ENCODE measurements at places on chromosomes 2 and 18.

DNA sequence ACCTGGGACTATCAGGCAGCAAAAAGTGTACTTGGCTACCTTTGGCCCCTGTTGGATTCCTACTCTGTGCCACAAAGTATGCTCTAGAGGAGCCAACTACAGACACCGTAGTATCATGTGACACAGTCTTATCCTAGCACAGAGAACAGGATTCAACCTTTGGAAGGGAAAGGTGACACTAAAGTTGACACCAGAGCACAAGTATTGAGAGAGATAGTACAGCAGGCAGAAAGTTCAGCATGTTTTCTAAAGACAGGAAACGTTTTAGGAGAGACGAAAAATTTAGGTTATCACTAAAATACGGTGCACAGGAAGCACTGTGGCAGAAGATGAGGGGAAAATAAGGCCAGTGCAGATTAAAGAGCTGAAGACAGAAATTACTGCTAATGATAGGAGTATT lies 18.6 kb downstream of the SMAD2 start:
- no peak for DNase-seq

DNA sequence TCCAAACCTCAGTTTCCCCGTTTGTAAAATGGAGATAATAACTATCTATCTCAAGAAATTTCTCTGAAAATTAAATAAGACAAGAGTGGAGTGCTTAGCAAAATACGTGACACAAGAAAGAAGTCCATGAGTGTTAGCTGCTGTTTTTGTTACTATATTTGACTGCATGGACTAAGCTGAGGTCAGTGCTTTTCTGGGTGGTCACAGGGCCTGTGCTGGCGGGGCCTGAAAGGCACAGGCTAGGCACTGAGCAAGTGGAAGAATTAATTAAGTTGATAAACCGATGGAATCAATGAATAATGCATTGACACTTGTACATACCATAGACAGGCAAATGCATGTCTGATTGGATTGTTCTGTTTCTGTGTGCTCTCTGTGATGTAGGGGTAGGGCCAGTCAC lies 27.3 kb downstream of the RPL37A start:
- DNase-seq: no peak

GRCh38 chr18:69691008-69691760 lies 256.5 kb downstream of the CD226 start:
- DNase-seq: no peak

- DNase-seq: no peak
These were observed 101.7 kb downstream of the ZFP36L2 start for GRCh38 chr2:43124687-43125057.

DNA sequence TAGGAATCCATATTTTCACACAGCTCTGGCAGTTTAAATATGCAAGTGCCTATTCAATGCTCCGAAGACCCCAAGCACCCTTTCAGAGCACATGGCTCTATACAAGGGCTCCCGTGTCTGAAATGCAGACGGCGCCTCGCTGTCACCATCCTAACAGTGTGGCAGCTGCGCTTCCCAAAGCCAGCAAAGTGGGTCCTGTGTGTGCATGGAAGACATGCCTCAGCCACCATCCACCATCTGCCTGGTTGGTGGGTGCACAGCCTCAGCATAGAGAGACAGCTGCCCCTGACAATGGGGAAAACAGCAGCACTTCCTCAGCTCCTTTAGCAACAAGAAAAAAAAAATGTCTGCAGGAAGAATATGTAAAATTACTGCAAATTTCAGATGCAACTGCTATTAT lies 218.1 kb downstream of the SP3 start:
- no peak for DNase-seq

DNA sequence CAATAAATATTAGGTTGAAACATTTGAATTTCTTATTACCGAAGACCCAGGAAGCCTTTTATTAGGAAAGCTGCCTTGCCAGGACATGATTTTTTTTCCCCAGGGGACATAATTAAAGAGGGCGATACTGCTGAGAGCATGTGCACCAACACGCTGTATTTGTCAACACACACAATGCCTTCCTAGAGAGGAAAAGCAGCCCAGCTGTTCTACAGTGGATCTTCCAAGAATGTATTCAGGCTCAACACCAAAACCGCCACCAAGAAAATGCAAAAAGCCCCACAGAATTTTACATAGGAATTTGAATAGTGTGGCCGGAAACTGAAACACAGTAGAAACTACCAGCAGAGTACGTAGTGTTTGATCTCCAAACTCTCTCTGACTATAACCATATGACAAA lies 320.4 kb downstream of the DLGAP1 start:
- no peak for DNase-seq

- no peak for DNase-seq
These were observed 65.8 kb downstream of the PARD3B start for GRCh38 chr2:204611017-204611631.

- no peak for DNase-seq
These were observed 8.2 kb downstream of the CNNM3 start for GRCh38 chr2:96824079-96824870.

- no peak for DNase-seq
These were observed 884.4 kb upstream of the KLHL29 start for GRCh38 chr2:22500555-22500935.

DNA sequence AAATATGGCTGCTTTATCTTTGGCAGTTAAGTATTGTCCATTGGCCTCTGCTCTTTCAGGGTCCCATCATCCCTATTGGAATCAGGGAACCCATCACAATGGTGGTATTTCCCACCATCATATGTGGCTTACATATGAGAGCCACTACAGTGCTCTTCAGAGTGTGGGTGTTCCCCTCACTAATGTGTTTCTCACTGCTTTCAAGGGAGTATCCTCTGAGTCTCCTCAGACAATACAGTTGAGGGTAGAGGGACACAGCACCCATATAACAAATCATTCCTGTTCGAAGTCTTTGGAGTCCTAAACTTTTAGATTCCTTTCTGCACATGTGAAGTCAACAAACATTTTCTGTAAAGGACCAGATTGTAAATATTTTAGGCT lies 48.8 kb upstream of the DNAJC10 start:
- DNase-seq: no peak

- no peak for DNase-seq
These were observed 144.9 kb upstream of the ERBB4 start for GRCh38 chr2:212683346-212684097.

GRCh38 chr2:15159751-15160177 lies 401.4 kb downstream of the NBAS start:
- no peak for DNase-seq

GRCh38 chr2:228602288-228602687 lies 420.8 kb upstream of the SPHKAP start:
- DNase-seq: no peak

GRCh38 chr18:9916077-9916639 lies 2.3 kb downstream of the VAPA start:
- no peak for DNase-seq

GRCh38 chr2:187338679-187339121 lies 109.4 kb downstream of the CALCRL start:
- no peak for DNase-seq

DNA sequence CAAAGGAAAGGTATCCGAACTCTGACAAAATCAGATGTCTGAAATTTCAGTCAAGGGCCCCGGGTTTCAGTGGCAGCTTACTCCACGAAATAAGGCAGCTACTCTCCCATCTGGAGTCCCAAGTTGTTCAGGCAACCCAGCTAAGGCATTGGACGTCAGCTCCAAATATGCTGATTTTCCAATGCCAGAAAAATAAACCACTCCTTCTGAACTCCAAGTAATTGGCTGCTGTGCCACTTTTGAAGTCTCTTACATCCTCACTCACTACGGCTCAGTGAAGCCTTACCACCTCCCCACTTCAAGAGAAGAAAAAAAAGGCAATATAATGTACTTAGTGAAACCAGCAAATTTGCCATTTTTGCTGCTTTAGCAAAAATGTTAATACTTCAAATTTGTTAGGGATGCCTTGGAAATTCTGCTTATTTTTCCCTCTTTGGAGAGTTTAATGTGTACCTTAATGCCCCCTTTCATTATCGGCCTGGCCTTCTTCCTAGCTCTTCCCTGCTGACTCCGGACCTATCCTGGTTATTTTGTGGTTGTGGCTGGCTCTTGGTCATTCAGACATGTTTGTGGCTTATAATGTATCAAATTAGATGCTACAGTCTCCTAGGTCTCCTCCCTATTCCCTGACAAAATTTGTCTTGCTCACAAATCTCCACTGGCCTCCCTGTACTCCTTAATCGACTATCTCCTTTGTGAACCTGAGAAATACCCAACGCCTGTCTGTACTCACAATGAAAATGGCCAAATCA lies 589.2 kb upstream of the ZEB2 start:
- no peak for DNase-seq

- DNase-seq: no peak
These were observed 39.9 kb upstream of the DARS1 start for GRCh38 chr2:136025057-136025973.

DNA sequence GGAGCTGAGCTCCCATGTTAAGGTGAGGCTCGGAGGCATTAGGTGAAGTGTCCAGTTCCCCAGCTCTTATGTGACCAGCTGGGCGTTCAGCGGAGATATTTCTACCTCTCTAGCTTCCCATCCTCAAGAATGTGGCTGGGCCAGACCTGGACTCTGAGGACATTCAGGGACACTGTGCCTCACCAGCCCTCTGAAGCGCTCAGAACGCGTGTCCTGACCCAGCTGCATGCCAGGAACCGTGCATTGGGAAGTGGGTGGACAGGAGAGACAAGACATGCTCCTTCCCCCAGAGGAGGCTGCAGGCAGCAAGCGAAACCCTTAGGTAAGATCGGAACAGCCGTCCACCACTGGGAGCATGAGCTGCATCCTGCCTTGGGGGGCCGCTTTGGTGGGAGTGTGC lies 38.0 kb upstream of the GPAT2 start:
- DNase-seq: no peak

- no peak for DNase-seq
These were observed 19.9 kb downstream of the COX7A2L start for GRCh38 chr2:42340938-42341636.

GRCh38 chr2:227890495-227891079 lies 19.2 kb downstream of the DAW1 start:
- no peak for DNase-seq

DNA sequence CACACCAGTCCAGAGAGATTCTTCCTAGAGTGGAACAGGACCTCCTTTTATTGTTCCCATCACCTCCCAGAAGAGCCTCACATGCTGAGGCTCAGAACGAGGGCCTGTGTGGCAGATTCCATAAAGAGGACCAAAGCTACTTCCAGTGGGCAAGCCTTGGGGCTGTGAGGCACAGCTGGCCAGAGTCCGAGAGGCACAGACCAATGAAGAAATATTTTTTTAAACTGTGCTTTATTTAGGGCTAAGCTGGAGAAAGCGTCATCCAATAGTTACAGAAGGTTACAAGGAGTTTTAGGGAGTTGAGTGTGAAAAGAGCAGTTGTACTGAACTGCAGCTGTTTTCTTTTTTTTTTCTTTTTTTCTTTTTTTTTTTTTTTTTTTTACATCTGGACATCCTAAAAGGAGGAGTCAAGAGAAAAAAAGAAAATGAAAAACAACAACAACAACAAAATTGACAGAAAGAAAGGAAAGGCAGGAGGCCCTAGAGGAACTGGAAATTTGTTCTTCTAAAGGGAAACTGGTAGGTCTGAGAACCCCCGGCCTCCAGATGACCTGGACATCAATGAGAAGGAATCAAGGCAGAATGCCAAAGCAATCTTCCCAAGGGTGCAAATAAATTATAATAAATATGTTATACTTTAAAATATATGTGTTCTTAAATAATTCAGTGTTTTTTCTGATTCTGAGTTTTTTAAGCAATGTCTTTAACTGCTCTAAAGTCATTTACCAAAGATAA lies 322.6 kb downstream of the CELF4 start:
- DNase-seq: no peak

All from T-helper 1 cell (primary cell).